ENCODE measurements at places on chromosomes 3 and 15.

GRCh38 chr3:194730365-194730764 is 44.7 kb downstream of the FAM43A start:
- no peak for DNase-seq

GRCh38 chr3:5255404-5256344 is 68.2 kb downstream of the EDEM1 start:
- DNase-seq, result no peak

DNA sequence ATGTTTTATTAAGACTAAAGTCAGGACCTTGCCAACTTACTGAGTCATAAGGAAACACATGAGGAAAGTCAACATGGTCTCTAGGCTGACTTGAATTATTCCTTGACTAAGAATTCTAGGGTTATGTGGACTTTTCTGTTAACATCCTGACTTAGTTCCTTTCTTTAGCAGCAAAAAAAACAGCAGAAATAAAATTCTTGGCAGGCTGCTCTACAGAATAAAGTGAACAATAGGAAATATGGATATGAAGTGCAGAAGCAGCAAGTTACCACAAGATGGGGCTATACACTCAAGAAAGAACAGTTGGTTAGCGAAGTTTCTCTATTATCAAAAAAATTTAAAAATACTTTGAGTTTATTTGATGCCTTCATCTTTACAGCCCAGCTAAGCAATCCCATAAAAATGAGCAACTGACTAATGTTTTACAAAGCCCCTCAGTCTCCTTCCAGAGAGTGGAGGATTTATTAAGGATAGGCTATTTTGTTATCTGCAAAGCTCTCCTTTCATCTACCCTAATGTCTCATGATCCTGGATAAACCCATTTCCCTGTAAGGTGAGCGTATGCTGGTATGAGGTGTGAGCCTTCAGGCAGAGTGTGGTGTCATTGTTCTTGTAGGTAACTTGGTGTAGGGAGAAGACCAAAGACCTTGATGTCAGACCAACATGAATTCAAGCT is 23.1 kb upstream of the MCCC1 start:
- no peak for DNase-seq

DNA sequence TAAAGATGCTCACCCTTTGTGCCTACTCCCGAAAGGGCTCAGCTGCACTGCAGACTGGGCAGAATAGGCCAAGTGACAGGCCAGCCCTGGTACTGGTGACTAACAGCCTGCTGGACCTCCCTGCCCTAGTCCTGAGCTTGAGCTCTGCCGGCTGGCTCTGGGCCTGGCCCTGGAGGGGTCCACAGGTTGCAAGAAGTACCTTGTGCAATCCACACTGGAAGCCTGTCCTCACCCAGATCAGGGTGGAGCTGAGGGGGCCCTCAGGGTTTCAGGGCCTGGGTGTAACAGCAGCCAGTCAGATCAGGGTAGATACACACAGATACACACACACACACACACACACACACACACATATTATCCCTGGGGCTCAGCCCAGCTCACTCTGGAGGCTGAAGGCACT is 27.3 kb upstream of the PLA2G4D start:
- DNase-seq, result no peak

GRCh38 chr3:128051459-128051836 is 789 bp upstream of the SEC61A1 start:
- DNase-seq, result no peak

- DNase-seq, result no peak
Measured at GRCh38 chr3:118144919-118145318, 889.7 kb downstream of the IGSF11 start.

- no peak for DNase-seq
Measured at GRCh38 chr15:78906316-78906620, 33.6 kb downstream of the MORF4L1 start.

GRCh38 chr3:23055733-23056376 is 147.3 kb upstream of the UBE2E2 start:
- DNase-seq, result no peak

DNA sequence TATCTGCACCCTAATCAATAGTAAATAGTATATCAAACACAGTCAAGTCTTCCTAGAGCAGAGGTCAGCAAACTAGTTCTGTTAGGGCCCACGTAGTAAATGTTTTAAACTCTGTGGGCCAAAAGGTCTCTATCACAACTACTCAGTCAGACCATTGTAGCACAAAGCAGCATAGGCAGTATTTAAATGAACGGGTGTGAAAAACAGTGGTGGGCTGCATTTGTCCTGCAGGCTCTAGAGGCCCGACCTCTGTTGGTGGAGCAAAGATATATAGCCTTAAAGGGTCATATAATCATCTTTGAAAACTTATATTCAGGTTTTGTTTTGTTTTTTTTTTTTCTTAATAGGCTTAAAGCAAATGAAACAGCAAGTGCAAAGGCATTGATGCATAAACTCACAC is 326.4 kb upstream of the TRIM42 start:
- DNase-seq, result no peak

GRCh38 chr3:113536627-113537101 is 4.3 kb downstream of the SIDT1 start:
- DNase-seq, result no peak

DNA sequence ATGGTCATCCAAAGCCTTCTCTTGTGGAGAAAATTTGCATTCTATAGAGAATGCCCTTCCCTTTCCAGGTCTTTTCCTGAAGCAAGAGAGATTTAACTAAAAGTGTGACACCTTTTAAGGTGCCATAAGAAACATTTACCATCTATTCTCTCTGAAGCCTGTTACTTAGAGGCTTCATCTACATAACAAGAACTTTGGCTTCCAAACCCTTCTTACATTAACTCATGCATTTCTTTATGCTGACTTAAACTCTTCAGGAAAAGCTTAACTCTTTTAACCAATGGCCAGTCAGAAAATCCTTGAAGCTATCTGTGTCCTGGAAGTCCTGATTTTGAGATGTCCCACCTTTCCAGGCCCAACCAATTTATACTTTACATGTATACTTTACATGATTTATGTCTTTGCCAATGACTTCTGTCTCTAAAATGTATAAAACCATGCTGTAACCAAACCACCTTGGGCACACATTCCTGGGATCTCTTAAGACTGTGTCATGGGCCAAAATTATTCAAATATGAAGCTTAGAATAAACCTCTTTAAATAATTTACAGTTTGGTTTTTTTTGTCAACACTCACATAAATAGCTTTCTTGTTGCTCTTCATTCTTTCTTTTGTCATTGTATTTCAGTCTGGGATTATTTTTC is 472.6 kb upstream of the NECTIN3 start:
- DNase-seq, result no peak

- DNase-seq, result peak; percentile 48
Measured at GRCh38 chr3:79086514-79086913, 681.3 kb downstream of the ROBO1 start.

DNA sequence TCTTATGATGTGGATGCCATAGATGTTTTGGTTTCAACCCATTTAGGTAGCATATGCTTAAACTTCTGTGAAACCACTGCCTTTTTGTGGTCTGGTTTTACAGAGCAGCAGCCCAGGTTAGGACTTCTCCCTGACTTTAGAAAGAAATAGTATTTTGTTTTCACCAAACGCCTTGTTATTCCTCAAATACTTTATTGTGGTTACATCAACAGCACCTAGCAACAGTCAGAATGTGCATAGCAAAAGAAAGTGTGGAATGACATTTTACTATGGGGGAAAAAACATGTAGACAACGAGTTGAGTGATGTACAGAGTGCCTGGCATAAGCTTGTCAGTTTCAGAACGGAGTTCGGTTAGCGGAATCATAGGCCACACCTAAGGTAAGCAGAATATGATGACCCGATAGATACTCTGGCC is 159.2 kb downstream of the TPRG1 start:
- DNase-seq, result no peak

All from right forelimb (tissue), 1 donor.